ENCODE measurements at places on chromosomes 5 and 9.

GRCh38 chr5:102826629-102827028 is 71.5 kb downstream of the PAM start:
- no peak for DNase-seq

- no peak for DNase-seq
These were observed 11.6 kb downstream of the FCN2 start for GRCh38 chr9:134892221-134892620.

GRCh38 chr5:172451771-172452197 is 2.5 kb downstream of the SH3PXD2B start:
- DNase-seq, result no peak

- no peak for DNase-seq
These were observed 135.2 kb upstream of the SLC24A2 start for GRCh38 chr9:19924080-19924479.

GRCh38 chr9:79001012-79001411 is 570.8 kb upstream of the TLE4 start:
- DNase-seq, result no peak

DNA sequence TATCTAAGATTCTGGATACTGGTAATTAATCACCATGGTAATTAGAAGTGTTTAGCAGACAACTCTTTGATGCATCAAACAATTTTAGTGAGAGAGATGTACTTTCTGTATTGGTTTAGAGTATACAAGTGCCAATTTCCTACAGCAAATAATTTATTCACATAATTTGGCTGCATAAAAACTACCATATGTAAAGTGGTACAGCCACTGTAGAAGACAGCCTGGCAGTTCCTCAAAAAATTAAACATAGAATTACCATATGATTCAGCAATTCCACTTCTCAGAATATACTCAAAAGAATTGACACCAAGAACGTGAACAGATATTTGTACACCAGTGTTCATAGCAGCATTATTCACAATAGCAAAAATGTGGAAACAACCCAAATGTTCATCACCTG is 36.2 kb downstream of the PHAX start:
- DNase-seq, result no peak

DNA sequence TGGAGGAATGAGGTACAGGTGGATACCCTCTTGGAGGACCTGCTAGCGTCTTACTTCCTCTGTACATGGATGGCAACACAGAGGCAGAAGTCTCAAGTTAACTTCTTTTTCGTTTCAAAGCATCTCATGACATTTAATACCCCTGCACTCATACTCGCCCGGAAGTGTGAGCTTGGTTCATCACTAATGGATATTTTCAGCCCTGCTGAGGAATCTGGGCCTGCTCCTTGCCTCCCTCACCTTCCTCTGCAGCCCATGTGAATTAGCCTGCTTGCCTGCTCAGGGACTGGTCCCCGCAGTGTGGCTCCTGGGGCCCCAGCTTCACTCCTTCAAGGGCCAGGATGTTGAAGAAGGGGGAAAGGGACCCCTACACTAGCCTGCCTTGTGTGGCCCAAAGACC is 34.1 kb downstream of the GADD45G start:
- no peak for DNase-seq

- DNase-seq, result no peak
These were observed 556.8 kb upstream of the DMAC1 start for GRCh38 chr9:8356406-8356805.

DNA sequence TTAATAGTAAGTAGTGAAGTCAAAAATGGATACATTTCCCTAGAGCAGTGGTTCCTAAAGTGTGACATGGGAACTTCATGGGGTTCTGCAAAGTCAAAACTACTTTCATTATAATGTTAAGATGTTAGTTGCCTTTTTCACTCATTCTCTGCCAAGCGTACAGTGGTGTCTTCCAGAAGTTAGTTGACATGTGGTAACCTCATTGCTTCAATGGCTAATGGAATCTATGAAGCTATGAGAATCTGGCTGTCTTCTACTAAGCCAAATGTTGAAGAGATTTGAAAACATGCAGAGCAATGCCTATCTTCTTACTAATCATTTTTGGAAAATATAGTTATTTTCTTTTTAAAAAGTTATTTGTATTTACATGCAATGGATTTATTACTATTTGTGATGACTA is 111.8 kb downstream of the SLC12A2 start:
- DNase-seq, result no peak

DNA sequence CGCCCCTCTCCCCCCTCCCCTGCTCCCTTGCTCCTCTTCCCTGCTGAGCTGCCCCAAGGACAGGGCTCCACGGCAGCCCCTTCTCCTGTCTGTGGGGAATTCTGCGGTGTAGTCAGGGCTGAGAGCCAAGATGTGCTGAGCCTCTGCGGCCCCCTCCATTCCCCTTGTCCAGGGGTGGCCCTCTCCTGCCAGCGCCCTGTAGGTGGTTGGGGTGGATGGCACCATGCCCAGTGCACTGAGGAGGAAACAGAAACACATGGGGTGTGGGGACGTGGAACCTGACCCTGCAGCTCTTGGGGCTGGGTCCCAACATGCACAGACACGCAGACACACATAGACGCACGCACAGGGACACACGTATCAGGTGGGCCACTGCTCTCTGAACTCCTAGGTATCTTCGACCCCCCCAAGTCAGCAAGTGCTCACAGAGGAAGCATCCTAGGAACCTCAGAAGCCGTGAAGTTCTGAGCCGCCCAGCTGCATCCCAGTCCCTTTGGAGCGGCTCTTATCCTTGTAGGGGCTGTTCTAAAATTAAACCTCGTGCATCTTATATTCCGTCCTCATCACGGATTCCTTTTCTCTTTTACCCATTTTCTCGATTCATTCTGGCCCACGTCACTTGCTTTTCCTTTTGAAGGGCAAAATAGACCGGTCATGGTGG is 64.8 kb downstream of the HMCN2 start:
- DNase-seq, result no peak

GRCh38 chr5:139844472-139845145 is 49.0 kb downstream of the PSD2 start:
- DNase-seq, result peak; percentile 74

DNA sequence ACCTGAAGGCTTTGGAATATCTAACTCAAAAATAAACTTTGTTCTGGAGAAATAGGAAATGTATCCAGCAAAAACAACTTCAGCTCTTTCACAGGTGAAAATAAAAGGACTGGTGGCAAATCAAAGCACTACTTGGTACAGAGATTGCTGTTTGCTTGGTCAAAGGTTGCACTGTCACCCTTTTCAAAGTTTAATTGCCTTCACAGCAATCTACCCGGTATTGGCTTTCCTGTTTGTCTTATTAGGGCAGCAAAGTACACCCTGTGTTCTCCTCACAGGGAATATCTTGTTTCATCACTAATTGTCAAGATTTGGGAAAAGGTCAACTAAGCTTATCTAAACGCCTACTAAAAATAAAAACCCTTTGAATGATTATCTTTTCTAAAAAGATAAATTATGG is 214.1 kb upstream of the ADCY2 start:
- DNase-seq, result no peak

GRCh38 chr5:137296213-137296781 is 202.8 kb downstream of the SPOCK1 start:
- DNase-seq, result no peak

- DNase-seq, result no peak
These were observed 10.5 kb upstream of the SCAI start for GRCh38 chr9:125153712-125154367.

DNA sequence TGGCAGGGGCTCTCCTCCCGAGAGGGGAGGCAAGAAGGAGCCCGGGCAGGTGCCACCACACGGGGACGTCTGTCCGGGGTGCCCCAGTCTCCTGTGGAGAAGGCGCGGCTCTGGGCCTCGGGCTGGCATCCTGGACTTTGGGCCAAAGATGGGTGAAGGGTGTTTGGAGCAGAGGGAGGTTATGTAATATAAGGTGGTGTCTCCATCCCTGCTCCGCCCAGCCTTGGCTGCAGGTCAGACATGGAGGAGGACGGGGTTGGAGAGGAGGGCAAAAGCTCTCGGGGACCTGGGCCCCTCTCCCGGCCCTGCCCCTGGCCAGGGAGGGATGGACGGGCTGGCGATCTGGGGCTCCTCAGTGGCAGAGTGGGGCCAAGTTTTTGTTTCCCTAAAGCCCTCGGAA is 1.2 kb upstream of the SOHLH1 start:
- DNase-seq, result no peak

- no peak for DNase-seq
These were observed 33.8 kb downstream of the SVEP1 start for GRCh38 chr9:110545705-110546104.

GRCh38 chr5:131212471-131213021 is 41.8 kb downstream of the LYRM7 start:
- DNase-seq, result no peak

- no peak for DNase-seq
These were observed 27.8 kb downstream of the FGF18 start for GRCh38 chr5:171447226-171447625.

- DNase-seq, result no peak
These were observed 121.4 kb upstream of the CACNA1B start for GRCh38 chr9:137756045-137756744.

DNA sequence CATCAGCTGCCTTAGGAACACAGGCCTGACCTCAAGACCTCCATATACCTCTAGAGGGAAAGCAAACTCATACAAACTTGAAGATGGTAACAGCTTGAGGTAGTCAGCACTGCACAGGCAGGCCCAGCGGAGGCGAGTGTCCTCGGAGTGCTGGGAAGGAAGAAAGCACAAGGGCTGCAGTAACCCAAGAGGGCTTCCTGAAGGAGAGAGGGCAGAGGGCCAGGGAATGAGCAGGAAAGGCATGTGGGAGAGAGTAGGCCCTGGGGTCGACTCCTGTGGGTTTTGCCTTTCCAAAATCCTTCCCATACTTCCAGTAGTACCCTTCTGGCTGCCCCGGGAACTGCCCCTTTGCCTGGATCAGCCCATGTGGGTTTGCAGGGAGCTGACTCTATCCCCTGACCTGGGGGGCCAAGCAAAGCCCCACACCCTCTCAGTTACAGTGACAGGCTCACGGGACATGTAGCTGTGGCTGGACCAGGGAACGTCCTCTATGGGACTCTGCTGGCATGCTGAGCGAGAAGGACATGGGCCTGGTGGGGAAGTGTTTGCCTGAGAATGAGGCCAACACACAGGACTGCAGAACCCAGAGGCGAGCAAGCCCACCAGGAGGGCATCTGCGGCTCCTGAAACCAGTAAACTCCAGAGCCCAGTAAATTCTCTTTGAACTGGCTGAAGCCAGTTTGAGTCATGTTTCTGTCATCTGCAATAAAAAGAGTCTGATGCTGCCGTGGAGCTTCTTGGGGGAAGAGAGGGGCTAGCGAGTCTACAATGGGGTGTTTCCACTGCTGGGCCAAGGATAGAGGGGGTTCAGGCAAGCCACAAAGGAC is 64.1 kb downstream of the COL23A1 start:
- no peak for DNase-seq

- no peak for DNase-seq
These were observed 256.8 kb upstream of the RPS23 start for GRCh38 chr5:82534986-82535385.

DNA sequence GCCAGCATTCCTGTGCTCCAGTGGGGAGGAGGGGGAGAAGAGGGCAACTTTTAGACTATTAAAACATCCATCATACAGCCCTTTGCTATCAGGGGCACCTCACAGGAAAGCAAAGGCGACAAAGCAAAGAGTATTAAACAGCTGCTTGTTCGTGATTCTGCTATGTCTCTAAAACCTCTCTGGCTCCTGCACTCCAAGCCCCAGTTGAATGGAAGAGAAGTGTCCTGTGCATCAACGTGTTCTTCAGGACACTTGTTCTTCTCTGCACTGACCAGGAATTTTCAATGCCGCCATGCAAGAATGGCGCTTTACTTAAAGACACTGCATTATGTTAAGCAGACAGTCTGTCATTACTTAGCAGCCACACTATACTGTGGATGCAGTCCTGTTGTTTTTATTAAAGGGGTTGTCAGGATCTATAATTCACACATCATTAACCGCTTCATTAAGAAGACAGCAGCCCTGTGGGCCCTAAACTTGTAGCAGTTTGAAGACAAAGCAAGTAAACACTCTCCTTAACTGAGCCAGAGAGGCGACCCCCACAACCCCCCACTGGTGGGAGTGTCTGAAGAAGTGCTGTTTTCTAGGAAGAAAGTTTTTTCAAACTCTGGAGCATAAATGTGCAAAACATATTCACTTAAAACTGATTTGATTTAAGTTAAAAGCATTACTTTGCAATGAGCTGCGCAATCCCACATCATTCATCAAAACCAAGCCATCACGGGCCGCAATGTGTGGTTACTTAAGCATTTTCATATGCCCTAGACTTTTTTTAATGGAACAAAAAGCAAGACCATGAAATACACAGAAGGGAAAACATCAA is 164.5 kb downstream of the ZNF608 start:
- DNase-seq, result no peak

DNA sequence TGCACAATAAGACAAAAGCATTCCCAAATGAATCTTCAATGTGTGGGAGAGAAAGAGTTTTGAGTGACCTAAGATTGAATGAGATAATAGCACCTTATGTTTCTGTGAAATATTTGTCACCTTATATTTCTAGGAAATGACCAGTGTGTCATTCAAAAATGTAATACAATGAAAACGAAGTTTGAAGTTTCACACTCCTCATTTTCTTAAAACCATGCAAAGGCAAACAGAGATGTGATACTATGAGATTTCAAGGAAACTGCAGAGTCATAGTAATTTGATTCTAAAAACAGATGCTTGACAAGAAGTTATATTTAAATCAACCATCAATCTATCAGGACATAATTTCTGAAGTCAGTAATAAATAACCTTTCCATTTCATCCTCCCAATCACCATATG is 13.6 kb upstream of the ABCA1 start:
- no peak for DNase-seq

- DNase-seq, result no peak
These were observed 168.3 kb downstream of the GABBR2 start for GRCh38 chr9:98540476-98540875.

DNA sequence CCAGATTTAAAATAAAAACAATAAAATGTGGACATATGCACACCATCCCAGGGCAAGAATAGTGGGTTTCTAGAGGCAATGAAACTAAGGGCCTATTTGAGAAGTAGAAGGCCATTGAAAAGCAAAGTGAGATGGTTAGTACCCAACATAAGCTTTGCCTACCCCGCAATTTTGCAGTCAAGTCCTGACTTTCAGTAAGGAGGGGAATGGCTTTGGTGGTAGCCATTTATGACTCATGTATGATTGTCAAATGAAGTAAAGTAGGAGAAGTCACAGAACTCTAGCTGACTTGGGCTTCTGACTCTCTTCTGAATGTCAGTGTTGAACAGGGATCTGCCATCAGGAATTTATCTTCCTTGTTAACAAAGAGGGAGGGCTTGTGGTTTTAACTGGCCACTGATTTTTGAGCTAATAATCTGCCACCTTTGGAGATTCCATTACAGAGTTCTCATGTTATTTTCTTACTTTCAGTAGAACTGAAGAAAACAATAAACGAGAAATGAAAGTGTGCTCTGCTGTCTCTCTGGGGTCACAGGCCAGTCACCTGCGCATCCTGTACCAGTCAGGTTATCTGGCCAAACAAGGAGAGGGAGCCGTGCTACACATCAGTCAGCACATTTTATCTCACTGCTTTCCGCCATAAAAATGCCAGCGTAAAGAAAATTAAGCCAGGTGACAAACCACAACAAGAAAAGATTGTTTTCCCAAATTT is 14.3 kb upstream of the SNCAIP start:
- no peak for DNase-seq

GRCh38 chr5:308672-309271 is 12.7 kb upstream of the AHRR start:
- no peak for DNase-seq
